ENCODE measurements at places on chromosomes 1 and 21. TPM values are rescaled to one million over a fixed set of nuclear protein-coding genes. Genes with fewer than 3 reads are reported as not detected.
A peak's percentile ranks its signal among the peaks of the same experiment; 100 is the strongest.

Gene VCAM1
- 0.05 TPM for total RNA-seq

Gene LHX8
- not detected for total RNA-seq

GRCh38 chr1:31811605-31812004, 4.2 kb downstream of the SPOCD1 start:
- H3K27me3 ChIP-seq: peaks cover 13% of the 10 kb centered on the region
- H3K36me3 ChIP-seq: no peaks in the 10 kb centered on the region
- no peak overlapping the region for H3K27ac ChIP-seq
- peaks cover 7% of the 10 kb centered on the region for H3K4me1 ChIP-seq

- no peak for DNase-seq
- H3K27ac ChIP-seq: peak overlapping the region; percentile 55
- peaks cover 46% of the 10 kb centered on the region for H3K4me1 ChIP-seq
- H3K4me3 ChIP-seq: no peak overlapping the region
- H3K27me3 ChIP-seq: no peaks in the 10 kb centered on the region
Measured at GRCh38 chr1:160431571-160431970, 31.2 kb downstream of the VANGL2 start.

- peaks cover 37% of the 10 kb centered on the region for H3K36me3 ChIP-seq
- DNase-seq: no peak
- H3K27ac ChIP-seq: no peak overlapping the region
- no peak overlapping the region for H3K4me3 ChIP-seq
- H3K4me1 ChIP-seq: peaks cover 3% of the 10 kb centered on the region
Measured at GRCh38 chr1:150472601-150473200, 14.5 kb upstream of the TARS2 start.

DNA sequence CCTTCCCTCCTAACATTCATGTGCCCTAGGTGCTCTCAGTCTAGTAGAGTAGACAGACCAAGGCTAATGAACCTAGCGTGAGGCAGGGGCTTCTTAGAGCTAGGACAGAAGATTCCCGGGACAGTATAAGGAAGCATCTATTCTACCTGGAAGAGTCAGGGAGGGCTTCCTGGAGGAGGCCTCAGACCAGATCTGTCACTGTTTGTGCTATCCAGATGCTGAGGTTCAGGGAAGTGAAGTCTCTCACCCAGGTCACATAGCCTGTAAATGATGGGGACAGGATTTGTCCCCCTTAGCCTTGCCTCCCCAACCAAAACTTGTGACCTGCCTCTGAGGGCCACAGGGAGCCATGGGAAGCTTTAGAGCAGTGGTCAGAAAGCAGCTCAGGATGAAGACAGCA, 20.7 kb downstream of the ACTL8 start:
- DNase-seq: no peak
- H3K4me1 ChIP-seq: no peaks in the 10 kb centered on the region
- no peak overlapping the region for H3K27ac ChIP-seq
- H3K27me3 ChIP-seq: no peaks in the 10 kb centered on the region

GRCh38 chr1:40353082-40353481, 20.4 kb upstream of the SMAP2 start:
- H3K27ac ChIP-seq: no peak overlapping the region
- H3K4me3 ChIP-seq: no peak overlapping the region
- H3K36me3 ChIP-seq: peaks cover 3% of the 10 kb centered on the region
- peaks cover 4% of the 10 kb centered on the region for H3K4me1 ChIP-seq
- no peaks in the 10 kb centered on the region for H3K27me3 ChIP-seq
- no peak for DNase-seq

- no peaks in the 10 kb centered on the region for H3K4me1 ChIP-seq
- H3K27me3 ChIP-seq: no peaks in the 10 kb centered on the region
- DNase-seq: no peak
- H3K36me3 ChIP-seq: no peaks in the 10 kb centered on the region
Measured at GRCh38 chr1:55612988-55613387, 397.8 kb upstream of the USP24 start.

DNA sequence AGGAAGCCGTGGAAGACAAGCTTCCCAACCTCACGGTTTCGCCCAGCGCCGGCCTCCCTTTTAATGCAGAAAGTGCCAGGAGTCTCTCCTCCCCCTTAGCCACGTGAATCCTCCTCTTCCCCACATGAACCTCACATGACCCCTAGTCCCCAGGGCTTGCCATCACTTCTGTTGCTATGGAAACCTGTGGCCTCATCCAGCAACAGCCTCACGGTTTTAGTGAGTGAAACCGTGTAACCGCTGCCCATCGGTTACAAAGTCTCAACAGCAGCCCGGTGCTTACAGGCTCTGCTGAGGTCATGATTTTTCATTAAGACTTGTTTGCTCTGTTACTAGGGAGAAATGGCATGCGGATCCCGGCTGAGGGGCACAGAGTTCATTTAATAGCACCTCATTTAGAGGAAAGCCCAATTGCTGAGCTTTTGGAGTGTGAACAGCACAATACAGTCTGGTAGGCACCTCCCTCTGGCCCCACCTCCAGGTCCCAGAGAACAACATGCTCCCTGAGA, 143.2 kb upstream of the BACE2 start:
- no peak overlapping the region for H3K27ac ChIP-seq
- H3K4me3 ChIP-seq: no peak overlapping the region
- H3K27me3 ChIP-seq: no peaks in the 10 kb centered on the region
- no peaks in the 10 kb centered on the region for H3K36me3 ChIP-seq
- H3K4me1 ChIP-seq: no peaks in the 10 kb centered on the region

DNA sequence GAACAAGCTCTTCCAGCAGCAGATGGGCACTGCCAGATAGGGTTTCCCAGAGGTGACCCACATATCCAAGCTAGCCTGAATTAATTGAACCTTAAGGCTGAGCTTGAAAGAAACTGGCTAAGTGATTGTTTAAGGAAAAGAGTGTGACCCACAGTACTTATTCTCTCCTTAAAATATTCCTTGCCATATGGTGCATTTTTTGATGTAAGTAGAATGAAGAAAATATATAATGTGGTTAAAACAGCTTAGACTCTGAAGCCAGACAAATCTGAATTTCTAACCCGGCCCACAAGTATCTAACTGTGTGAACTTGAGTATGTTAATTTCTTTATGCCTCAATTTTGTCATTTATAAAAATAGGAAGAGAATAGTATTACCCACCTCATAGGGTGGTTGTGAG, 4.9 kb downstream of the PPP1R8 start:
- no peak overlapping the region for H3K4me3 ChIP-seq
- no peaks in the 10 kb centered on the region for H3K27me3 ChIP-seq
- H3K4me1 ChIP-seq: peaks cover 26% of the 10 kb centered on the region
- H3K36me3 ChIP-seq: peaks cover 56% of the 10 kb centered on the region

- H3K36me3 ChIP-seq: no peaks in the 10 kb centered on the region
- DNase-seq: no peak
- H3K4me3 ChIP-seq: no peak overlapping the region
- H3K27ac ChIP-seq: no peak overlapping the region
- no peaks in the 10 kb centered on the region for H3K27me3 ChIP-seq
- H3K4me1 ChIP-seq: peaks cover 4% of the 10 kb centered on the region
Measured at GRCh38 chr1:76840278-76840677, 27.0 kb upstream of the ST6GALNAC5 start.

DNA sequence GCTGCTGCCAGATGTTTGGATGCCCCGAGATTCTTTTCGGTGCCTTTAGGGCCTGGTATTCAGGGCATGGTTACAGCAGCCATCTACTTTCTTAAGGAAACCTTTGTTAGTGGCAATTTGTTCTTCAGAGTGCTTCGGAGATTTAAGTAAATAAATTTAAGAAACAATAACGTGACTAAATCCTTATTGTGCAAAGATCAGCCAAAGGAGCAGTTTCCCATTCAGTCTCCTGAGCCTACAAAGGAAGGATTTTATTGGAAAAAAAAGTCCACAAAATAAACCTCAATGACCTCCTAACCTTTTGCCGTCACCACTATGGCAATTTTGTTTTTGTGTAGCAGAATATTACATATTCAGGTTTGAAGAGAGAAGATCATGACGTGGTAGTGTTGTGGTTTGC, 231.1 kb downstream of the PBX1 start:
- no peak overlapping the region for H3K27ac ChIP-seq
- DNase-seq: no peak
- no peaks in the 10 kb centered on the region for H3K36me3 ChIP-seq
- H3K4me3 ChIP-seq: no peak overlapping the region
